Thyroid gland (tissue), 4 donors: ENCODE measurements at places on chromosomes 3 and 15. TPM values are rescaled to one million over a fixed set of nuclear protein-coding genes. Genes with fewer than 3 reads are reported as not detected.

DNA sequence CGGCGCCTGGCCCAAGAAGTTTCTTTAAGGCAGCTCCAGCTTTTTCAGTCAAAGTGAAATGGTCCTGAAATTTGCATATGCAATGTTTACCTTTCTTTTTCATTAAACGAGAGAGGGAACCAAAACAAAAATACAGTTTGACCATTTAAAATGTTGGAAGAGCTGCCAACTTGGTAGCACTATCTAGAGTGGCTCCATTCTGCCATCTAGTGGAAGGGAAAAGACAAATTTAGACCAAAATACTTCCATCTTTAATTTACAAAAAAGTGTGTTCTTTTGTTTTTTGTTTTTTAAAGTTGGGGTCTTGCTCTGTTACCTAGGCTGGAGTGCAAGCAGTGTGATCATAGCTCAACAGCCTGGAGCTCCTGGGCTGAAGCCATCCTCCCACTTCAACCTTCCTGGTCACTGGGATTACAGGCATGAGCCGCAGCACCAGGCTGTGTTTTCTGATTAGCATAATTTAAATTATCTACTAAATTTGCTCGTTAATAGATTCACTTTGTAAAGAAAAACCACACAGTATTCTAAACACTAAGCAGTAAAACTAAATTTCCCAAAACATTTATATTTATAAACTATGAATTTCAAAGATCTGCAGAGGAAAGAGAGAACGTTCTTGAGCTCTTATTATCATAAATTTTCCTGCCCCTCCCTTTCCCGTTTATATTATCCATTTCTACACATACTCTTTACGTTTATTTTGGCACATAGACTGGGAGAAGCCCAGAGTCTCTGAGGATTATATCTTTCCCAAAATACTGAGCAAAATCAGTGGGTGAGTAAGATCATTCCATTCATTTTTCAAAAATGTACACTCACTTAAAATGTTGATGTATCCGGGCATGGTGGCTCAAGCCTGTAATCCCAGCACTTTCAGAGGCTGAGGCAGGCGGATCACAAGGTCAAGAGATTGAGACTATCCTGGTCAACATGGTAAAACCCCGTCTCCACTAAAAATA is 15.4 kb upstream of the RFC4 start:
- H3K27ac ChIP-seq = no peak overlapping the region
- H3K4me1 ChIP-seq = no peaks in the 10 kb centered on the region
- no peaks in the 10 kb centered on the region for H3K36me3 ChIP-seq
- no peak overlapping the region for H3K4me3 ChIP-seq
- DNase-seq = no peak

DNA sequence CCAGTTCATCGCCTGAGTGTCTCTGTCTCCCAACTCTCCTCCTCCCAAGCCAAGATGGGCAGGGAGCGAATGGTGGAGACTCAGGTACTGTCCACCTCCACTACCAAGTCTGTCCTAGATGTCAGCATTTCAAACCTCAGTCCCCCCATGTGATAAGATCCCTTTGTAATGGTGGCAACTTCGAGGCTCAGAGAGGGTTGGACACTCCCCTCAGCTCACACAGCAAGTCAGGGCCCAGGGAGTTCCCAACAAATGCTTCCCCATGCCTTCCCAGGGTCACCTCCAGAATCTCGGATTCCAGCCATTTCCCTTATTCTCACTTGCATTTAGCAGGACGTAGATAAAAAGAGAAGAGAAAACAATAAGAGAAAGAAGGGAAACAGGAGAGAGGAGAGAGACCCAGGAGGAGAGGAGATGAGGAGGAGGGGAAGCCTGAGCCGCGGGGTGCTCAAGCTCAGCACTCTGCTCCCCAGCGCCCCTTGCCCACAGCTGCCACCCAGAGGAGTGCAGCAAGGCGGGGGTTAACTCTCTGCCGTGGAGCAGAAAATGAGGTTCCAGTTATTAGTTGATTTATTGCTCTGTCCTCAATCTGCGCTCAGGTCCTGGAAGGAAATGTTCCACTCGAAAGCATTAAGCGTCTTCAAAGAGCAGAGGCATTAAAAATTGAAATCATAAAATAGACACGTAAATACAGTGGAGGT is 84.1 kb upstream of the LINGO1 start:
- H3K4me3 ChIP-seq = no peak overlapping the region
- no peaks in the 10 kb centered on the region for H3K27me3 ChIP-seq
- no peaks in the 10 kb centered on the region for H3K4me1 ChIP-seq

- no peaks in the 10 kb centered on the region for H3K27me3 ChIP-seq
- H3K27ac ChIP-seq = no peak overlapping the region
- no peaks in the 10 kb centered on the region for H3K36me3 ChIP-seq
Measured at GRCh38 chr3:114442246-114442645, 148.4 kb downstream of the TIGIT start.

DNA sequence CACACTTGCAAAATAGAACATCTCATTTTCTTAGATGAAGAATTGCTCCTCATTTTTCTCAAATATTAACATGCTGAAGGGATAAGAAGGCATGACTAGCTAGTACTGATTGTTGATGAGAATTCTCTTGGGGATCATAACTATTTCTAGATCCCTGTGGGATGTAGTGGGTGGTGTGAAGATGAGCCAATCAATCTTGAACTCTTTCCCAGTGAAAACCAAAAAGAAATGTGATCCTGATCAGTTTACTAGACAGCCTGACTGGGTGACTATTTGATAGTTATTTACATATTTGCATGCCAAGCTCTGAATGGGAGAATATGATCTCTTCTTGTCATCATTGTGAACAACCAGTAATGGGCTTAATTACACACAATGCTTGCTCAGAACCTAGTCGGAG is 63.7 kb downstream of the ZIC1 start:
- H3K27ac ChIP-seq = no peak overlapping the region
- no peak for DNase-seq
- H3K36me3 ChIP-seq = no peaks in the 10 kb centered on the region
- no peak overlapping the region for H3K4me3 ChIP-seq
- no peaks in the 10 kb centered on the region for H3K4me1 ChIP-seq
- H3K27me3 ChIP-seq = no peaks in the 10 kb centered on the region

DNA sequence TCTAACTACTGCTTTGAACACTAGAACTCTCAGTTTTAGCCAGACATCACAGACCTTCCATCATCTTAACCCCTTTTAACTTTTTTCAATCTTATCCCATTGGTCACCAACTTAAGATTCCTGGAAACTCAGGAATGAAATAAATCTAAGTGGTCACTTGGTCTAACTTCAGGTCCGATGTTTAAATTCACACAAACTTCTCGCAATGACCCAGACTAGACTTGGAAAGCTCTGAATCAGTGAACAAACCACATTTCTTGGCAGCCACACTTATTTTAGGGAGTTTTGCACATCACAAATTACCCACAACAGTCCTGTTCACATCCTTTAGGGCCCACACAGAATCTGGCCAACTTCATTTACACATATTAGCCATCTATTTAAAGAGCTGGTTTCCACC is 118.9 kb downstream of the MAGI1 start:
- H3K27ac ChIP-seq = no peak overlapping the region
- no peaks in the 10 kb centered on the region for H3K4me1 ChIP-seq
- no peaks in the 10 kb centered on the region for H3K36me3 ChIP-seq
- no peaks in the 10 kb centered on the region for H3K27me3 ChIP-seq

DNA sequence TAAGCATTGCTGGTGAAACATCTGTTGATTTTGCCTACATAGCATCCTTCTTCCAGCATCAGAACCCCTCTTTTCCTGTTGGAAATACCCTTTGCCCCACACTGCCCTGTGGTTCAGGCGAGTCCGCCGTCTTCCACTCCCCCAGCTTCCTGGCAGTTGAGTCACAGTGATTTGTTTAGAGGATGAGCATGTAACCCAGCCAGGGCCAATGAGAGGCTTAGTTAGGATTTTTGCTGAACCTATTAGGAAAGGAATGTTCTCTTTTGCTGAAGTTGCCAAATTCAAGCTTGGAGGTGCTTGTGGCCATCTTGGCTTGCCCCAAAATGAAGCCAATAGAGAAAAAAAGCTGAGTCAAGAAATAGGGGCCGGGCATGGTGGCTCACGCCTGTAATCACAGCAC is 19.0 kb upstream of the MEX3B start:
- no peaks in the 10 kb centered on the region for H3K36me3 ChIP-seq
- H3K4me3 ChIP-seq = no peak overlapping the region
- no peak overlapping the region for H3K27ac ChIP-seq

- H3K4me3 ChIP-seq = no peak overlapping the region
- H3K27me3 ChIP-seq = no peaks in the 10 kb centered on the region
- no peaks in the 10 kb centered on the region for H3K36me3 ChIP-seq
- H3K4me1 ChIP-seq = peaks cover 30% of the 10 kb centered on the region
Measured at GRCh38 chr3:71421820-71422566, 161.5 kb downstream of the FOXP1 start.

DNA sequence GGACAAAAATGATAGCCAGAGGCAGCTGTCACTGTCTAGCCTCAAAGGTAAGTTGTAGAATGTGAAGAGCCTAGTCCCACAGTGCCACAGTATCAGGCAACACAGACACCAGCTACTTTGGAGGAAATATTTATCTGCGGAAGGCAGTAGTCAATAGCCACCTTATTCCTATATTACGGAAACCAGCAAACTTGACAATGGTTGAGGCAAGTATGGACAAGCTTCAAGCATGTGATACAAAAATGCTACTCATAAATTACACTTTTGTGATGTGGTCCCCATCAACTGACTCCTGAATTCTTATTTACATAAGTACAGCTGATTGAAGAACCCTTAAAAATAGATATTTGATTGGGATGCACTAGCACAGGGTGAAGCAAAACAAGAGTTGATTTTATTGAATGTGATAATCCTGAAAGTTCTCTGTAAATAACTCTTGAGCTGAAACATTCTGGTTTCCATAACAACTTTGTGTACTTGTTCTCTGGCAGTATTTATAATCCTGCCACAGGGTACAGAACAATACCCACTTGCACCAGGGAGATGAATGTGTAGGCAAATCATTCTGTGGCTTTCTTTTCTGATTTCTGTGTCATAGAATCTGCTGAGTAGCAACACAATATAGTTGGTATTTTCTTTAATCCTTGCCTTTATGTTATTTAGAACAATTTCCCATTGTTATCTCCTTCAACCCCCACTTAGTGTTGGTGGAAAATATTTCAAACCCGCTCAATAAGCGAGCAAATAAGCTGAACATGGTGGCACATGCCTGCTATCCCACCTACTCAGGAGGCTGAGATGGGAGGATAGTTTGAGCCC is at the start of gene ANKUB1:
TSS of gene ANKUB1 (minus strand) at position 103 of the 819 bp plus-strand sequence. CDS start 188 bp downstream, outside the sequence.
- H3K4me3 ChIP-seq = no peak within 1 kb of the TSS
- H3K27ac ChIP-seq = no peak within 1 kb of the TSS
- H3K27me3 ChIP-seq = no peaks in the 10 kb centered on the region

GRCh38 chr15:100733101-100733842 is 130.9 kb downstream of the ASB7 start:
- no peak overlapping the region for H3K27ac ChIP-seq
- H3K27me3 ChIP-seq = no peaks in the 10 kb centered on the region
- H3K4me1 ChIP-seq = peaks cover 9% of the 10 kb centered on the region
- H3K4me3 ChIP-seq = no peak overlapping the region
- no peak for DNase-seq
- no peaks in the 10 kb centered on the region for H3K36me3 ChIP-seq

DNA sequence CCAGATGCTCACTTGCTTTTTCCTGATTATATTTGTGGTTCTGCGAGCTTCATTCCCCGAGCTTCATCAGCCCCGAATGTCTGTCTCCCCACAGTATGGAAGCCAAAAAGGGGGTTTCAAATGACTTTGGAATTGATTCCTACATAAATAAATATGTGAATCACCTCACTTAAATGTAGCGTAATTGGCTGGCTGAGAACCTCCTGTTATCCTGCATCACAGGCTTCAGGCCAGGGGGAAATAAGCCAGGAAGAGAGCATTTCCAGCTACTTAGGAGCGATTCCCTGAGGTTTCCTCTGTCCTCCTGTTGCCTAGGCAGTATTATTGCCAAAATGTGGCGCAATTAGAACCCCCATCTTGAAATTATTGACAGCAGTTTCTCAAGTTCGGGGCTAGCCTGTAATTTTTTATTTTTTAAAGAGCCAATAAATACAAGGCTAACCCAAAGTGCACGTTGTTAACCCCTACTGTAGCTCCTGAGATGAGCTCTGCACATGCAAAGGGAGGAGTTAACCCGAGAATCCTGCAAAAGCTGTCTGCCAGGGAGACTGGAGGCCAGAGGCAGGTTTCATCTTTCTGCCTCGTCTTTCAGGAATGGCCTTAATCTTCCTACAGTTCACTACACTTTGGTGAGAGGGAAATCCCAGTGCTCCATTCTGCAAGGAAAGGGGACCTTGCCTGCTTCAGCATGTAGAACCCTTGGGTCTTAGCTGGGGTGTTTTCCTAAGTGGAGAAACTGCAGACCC is 148.2 kb downstream of the ADAMTS9 start:
- no peak for DNase-seq
- H3K4me3 ChIP-seq = no peak overlapping the region
- H3K27ac ChIP-seq = no peak overlapping the region
- H3K36me3 ChIP-seq = peaks cover 11% of the 10 kb centered on the region
- H3K27me3 ChIP-seq = no peaks in the 10 kb centered on the region

ZKSCAN7 gene
- 6.1 TPM for total RNA-seq

TTC21A gene
- total RNA-seq = 17.8 TPM

TMEM108 gene
- 4.3 TPM for total RNA-seq
